ENCODE measurements at places on chromosomes 5 and 9.

DNA sequence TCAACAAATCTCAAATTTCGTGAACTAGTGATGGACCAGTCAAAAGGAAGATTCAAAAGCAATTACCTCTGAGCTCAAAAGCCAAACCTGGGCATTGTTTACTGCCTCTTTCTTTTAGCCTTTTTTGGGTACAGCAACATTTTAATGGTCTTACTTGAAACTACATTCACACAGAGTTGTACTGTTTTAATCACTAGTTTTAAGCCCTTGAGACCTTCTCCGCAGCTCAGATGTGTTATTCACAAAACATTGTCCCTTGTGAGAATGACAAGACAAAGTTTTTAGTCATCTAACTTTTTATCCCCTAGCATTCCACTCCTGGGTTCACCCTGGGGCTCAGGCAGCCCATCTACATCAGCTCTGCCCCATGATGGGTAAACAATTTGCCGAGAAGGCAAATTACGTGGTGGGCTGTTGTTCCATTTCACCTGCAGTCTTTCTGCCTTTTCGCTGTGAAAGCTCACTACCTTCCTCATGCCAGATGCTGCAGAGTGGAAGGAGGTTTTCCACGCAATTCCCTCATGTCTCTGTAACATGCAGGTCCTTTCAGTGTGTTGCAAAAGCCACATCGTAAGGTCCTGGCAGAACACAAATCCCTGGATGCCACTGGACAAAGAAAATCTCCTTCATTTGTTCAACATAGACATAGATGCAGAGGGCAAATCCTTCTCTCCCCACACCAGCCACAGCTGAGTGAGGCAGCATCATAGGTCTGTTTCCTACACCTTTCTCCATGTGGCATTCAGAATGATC is 175.7 kb downstream of the EBF1 start:
- DNase-seq: no peak

GRCh38 chr5:151005950-151006576 is 14.3 kb upstream of the GPX3 start:
- peak; percentile 75 for DNase-seq

DNA sequence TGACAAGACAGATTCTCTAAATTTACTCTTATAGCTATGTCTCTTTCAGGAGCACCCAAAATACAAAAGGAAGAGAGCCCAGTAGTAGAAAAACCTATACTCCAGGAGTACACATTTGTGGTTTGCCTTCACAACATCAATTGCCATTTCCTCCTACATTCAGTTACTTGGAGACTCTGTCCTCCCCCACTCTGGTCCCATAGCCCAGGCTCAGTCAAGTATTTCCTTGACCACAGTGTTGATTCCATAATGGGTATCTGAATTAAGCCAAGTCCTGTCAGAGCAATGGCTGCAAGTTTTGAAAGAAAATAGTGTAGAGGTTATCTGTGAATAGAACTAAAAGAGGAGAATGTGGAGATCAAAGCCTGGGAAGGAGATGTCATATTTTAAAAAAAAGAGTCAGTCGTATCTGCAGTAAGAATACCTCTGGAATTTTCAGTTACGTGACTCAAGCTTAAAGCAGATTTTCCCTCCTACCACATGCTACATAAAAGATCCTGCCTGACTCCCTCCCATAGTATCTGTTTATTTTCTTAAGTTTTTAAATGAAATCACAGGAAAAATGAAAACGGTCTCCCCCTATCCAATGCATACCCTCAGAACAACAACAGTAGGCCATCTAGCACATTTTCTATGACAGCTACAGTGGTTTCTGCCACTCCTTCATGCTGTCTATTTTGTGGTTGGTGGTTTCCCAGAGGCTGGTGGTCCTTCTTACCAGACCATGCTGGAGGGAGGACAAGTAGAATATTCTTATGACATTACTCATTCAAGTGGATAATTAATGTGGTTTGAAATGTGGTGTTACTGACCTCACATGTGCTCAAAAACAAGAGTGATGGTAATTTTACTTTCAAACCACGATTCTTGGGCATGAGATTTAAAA is 249.7 kb upstream of the TMEM161B start:
- DNase-seq: no peak

GRCh38 chr9:105313238-105313637 is 68.8 kb downstream of the SLC44A1 start:
- DNase-seq: no peak

DNA sequence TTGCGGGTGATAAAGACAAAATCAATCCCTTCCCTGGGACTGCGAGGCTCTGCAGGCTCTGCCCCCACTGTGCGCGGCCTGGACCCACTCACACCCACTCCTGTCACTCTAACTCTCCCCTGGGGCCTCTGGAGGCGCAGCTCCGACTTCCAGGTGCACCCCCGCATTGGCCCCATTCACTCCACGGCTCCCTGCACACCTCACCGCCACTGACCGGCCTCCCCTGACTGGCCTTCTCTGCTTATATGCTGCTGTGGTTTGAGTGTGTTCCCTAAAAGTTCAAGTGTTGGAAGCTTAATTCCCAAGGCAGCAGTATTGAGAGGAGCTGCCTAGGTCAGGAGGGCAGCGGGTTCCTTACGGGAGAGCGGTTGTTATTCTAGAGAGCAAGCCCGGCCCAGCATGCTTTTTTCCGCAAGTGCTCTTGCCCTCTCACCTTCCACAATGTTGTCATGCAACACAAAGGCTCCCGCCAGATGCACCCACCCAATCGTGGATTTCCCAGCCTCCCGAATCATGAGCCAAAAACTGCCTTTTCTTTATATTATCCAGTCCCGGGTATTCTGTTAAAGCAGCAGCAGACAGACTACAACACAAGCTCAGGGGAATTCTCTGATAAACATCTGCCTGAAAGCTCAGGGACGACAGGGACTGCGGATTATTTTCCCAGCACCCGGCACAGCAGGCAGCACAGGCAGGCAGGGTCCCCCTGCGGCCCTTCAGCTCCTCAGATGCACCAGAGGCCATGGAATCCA is 73.5 kb upstream of the LRRTM2 start:
- no peak for DNase-seq

- DNase-seq: no peak
Measured at GRCh38 chr9:138053321-138053868, 175.8 kb downstream of the CACNA1B start.

GRCh38 chr5:7317751-7318150 is 78.2 kb upstream of the ADCY2 start:
- no peak for DNase-seq

DNA sequence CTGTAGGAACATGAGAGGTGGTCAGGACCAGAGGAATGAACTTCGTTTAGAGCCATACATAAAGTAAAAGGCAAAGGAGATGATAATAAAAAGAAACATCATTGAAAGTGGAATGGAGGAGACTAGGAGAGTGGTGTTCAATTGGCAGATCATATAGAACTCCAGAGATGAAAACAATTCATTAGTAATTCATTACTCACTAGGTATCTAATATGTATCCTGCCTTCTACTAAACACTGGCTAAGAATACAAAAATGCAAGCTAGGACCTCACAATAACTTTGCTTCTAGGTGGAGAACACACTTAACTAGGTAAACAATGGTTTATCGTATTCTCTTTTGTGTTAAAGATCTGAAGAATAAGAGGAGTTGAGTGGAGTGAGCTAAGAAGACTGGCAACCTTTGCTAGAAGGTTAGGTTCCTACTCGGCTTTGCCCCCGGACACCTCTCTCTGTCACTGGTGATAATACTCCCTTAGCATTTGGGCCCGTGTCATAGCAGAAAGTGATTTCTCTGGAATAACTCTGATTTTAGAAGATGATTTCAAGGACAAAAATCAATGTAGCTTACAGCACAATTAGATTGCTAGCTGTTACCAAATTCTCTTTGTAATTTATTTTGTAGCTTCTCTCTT is 88.6 kb upstream of the IFNE start:
- DNase-seq: no peak

DNA sequence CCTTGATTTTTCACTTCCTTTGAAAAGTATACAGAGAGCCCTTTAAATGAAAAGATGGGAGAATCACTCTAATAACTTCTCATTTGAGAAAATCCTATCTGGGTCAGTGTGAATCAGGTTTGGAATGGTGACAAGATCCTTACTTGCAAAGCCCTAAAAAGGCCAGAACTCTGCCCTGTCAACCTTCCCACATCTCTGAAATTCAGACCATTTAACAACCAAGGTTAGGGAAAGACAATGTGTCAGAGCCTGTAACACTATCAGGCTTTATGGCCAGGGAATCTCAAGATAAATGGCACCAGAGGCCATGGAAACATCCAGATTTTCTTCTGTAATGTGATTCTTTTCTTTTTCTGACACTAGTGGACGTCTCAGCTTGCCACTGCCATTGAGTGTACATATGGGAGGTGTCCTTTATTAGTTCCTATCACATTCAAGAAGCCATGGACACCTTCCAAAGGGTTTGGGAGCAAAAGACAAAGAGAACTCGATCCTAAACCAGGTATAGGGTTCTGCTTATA is 165.7 kb upstream of the GPR151 start:
- no peak for DNase-seq

- no peak for DNase-seq
Measured at GRCh38 chr9:98935071-98935505, 8.6 kb upstream of the COL15A1 start.

- DNase-seq: no peak
Measured at GRCh38 chr9:87708986-87709728, 16.8 kb upstream of the CTSL start.

- DNase-seq: no peak
Measured at GRCh38 chr9:81558091-81558830, 131.1 kb downstream of the TLE1 start.

DNA sequence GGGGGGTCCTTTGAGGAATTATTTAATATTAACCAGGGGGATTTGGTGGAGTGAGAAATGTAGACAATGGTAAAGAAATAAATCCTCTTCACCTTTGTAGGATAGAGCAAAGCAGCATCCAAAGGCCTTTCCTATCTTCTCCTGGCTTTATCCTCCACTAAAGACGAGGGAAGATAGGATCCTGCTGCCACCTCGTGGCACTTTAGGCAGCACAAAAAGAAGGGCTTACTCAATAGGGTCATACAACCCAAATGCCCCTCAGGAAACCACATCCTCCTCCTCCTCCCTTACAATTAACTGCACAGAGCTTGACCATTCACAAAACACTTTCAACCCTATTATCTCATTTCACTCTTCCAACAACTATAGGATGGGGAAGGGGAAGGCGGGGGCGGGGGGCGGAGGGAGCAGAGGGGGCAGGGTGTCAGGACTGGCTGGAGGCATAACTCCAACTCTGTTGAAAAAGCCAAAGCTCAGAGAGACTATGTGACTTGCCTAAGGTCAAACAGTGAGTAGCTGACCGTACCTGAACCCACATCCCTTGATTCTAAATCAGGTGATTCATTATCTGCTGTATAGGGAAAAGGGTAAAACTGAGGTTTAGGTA is 45.4 kb upstream of the MYOT start:
- peak; percentile 39 for DNase-seq

DNA sequence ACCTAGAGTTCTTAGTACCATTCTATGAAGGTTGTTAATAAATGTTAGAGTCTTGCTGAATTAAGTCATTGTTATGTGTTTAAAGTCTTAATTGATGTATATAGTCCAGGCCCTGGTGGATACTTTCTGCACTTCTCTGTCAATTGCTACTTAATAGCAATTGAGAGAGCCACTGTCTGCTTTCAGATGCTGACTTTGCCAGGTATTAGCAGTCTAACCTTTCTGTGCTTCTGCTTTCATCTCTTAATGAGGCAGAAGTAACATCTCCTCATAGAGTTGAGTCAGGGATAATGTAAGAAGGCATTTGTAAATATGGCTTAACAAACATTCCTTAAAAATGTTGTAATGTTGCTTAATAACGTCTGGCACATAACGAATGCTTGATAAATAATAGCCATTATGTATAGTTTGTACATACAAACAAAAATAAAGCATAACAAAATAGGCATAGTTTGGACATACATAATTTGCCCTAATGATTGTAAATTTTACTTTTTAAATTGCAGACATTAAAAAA is 28.3 kb downstream of the RASGRF2 start:
- no peak for DNase-seq

GRCh38 chr9:15485836-15486666 is 24.7 kb downstream of the PSIP1 start:
- no peak for DNase-seq

GRCh38 chr5:72478276-72478675 is 28.9 kb downstream of the ZNF366 start:
- DNase-seq: no peak

- peak; percentile 64 for DNase-seq
Measured at GRCh38 chr9:123453831-123454321, 97.9 kb downstream of the CRB2 start.

DNA sequence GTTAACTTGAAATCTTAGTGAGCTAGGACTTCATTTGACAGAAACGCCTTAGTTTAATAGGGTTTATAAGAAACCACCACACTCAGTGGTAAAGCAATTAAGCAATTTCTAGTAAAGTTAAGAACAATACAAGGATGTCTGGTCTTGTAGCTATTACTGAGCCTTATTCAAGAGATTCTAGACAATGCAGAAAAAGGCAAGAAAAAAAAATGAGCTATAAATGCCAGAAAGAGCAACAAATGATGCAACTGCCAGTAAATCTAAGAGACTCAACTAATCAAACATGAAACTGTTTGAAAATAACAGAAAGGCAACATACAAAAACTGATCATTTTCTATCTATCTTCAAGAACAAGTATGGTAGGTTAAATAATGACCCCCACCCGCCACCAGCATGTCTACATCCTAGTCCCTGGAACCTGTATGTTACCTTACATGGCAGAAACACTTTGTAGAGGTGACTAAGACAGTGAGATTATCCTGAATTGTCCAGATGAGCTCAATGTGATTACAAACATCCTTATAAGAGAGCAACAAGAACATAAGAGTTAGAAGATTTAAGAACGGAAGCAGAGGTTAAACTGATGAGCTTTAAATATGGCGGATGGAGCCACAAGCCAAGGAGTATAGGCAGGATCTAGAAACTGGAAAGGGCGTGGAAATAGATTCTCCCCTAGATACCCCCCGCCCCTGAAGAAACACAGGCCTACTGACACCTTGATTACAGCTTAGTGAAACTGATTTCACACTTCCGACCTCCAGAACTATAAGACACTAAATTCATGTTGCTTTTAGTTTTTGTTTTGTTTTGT is 93.0 kb downstream of the SUSD1 start:
- DNase-seq: no peak

DNA sequence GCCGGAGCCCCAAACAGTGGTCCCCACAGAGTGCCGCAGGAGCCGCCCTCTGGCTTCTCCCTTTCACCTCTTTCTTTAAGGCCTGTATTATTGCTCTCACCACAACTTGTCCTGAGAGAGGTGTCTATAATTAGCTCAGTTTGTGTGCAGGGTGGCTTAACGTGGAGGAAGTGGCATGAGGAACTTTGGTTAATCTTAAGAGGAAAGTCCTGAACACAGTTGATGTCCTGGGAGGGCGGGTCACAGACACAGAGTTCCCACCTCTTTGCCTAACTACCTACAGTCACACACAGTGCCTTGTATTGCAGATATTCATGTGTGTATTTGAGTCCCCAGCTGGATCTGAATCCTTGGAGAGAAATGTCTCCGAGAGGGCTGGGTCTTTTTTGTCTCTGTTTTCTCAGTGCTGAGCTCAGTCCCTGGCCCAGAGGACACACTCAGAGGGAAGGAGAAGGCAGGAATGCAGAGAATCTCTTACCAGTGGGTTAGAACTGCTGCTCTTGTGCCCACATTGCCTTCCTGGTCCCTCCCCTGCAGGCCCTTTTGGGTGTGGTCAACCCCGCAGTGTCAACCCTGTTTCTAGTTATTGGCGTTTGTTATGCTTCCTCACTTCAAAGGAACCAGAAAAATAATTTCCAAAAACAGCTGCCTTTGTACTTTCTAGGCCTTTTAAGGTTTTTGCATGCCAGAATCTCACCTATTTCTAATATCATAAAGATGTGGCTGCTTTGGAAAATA is 392.5 kb downstream of the KDM4C start:
- DNase-seq: no peak

All from large intestine (tissue), 12 donors.